ENCODE measurements at places on chromosomes 2 and 18.

- no peak for DNase-seq
Measured at GRCh38 chr2:45895241-45895861, 243.9 kb downstream of the PRKCE start.

GRCh38 chr18:13392899-13393298 is 174.3 kb downstream of the LDLRAD4 start:
- no peak for DNase-seq

DNA sequence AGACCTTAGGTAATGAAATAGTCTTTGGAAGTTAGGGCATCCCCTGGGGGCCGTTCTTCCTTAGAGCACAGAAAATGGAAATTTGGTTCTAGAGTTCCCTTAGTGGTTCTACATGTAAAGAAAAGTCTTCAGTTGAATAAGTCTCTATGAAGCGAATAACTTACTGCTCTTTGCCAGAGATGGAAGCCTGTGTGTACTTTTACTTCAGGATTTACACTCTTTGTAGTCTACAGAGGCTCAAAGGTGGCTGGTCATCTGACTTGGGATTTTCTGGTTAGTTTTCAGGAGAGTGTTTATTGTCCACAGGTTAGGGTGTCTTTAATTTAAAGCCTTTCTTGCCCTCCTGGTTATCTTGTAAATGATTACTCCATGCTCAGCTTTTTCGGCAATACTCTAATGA is 210.6 kb downstream of the ZNF521 start:
- DNase-seq, result no peak

DNA sequence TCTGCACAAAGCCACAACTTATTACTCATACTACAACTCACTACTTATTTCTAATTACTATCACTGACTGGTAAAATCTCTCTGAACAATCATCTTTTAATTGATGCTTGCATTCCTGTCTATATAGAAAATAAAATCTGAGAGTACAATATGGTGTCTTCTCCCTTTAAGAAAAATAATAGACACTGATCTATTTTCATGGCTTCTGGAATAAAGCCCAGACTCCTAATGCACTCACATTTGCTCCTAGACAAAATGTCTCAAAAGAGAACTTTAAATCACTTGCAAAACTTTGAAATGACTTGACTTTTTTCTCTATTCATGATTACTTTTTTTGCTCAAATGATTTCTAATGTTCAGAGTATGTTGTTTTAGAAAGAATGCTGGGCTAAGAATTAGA is 28.7 kb downstream of the ESCO1 start:
- DNase-seq, result no peak

DNA sequence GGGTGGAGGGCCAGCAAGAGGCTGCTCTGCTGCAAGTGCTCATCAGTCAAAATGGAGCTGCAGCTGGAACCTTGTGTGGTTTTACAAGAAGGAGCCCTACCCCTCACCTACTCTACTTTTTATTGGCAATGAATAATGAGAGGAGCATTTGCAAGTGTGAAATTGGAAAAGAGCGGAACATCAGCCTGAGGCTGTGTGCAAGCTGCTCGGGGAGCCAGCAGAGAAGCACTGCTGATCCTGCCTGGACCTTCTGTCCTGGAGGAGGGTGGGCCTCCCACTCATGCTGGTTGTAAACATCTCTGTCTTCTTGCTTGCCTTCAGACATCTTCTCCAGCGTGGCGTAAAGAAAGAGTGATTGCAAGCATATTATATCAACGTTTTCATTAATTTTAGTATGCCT is 256.2 kb downstream of the DLGAP1 start:
- DNase-seq, result no peak

Data from CD4-positive, alpha-beta T cell treated with Interleukin-10 for 1 hour (primary cell).